ENCODE measurements at places on chromosomes 3 and 15.

DNA sequence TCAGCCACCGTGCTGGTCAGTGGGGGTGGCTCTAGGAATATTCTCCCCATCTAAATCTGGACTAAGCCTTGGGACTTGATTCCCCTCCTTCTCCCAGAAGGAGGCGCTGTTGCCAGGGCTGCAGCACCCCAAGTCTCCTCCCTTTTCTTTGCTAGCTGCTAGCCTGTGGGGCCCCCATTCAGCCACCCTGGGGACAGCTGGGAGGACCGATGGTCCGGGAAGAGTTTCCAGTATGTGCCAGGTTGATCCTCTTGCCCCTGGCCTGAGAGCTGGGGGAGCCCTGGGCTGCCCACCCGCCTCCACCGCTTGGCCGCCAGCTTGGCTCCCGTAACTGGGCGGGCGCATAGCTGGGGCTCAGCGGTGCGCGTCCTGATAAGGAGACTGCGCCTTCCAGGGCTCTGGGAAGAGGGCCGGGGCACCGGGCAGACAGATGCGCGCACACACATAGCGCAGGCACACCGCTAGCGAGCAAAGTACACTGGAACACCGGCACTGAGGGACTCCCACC is 4.2 kb downstream of the SMAD6 start:
- DNase-seq = no peak

- no peak for DNase-seq
Observed at GRCh38 chr3:30400926-30401325, 205.5 kb upstream of the TGFBR2 start.

- no peak for DNase-seq
Observed at GRCh38 chr3:112761062-112761638, 85.5 kb downstream of the CD200R1L start.

- DNase-seq = no peak
Observed at GRCh38 chr3:16239086-16239770, 25.5 kb downstream of the DPH3 start.

GRCh38 chr3:194633349-194634004 is at the start of gene TMEM44:
Gene TMEM44 (minus strand): TSS chr3:194633419. CDS start chr3:194633215, 204 bp downstream.
- peak; percentile 88 for DNase-seq

DNA sequence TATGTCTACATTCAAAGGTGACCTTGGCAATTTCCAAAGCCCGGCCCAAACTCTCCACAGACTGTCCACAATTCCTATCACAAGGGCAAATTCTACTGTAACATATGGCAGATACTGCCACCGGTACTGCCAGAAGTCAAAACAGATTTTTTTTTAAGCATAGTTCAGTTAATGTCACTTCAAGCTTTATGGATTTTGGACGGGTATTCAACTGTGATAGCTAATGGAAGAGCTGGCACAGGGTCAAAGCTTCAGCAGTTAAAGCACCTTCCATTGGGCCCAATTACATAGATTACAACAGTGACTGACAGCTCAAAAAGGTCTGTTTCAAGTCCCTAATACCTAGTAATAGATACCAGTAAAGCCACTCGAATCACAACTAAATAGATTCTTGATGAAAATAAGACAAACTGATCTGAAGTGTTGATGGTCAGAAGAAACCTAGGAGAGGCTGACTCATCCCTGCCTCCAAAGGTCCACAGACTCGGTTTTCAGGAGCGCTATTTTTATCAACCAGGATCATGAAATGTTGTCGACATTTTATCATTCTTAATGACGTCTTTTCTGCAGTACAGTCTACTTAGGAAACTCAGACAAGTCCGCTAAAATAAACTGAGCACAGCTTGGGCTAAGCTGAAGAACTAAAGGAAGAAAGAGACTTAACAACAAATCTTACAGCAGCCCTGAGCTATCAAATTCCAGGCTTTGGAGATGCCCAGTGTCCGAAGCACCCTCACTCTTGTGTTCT is 38.7 kb downstream of the ANXA2 start:
- DNase-seq = no peak

GRCh38 chr3:192080336-192080735 is 619.4 kb downstream of the PYDC2 start:
- no peak for DNase-seq

GRCh38 chr3:185696039-185696438 is 109.9 kb downstream of the SENP2 start:
- no peak for DNase-seq

- DNase-seq = no peak
Observed at GRCh38 chr3:38560996-38561717, 65.0 kb downstream of the EXOG start.

- DNase-seq = no peak
Observed at GRCh38 chr3:17129556-17129955, 244.8 kb downstream of the PLCL2 start.

DNA sequence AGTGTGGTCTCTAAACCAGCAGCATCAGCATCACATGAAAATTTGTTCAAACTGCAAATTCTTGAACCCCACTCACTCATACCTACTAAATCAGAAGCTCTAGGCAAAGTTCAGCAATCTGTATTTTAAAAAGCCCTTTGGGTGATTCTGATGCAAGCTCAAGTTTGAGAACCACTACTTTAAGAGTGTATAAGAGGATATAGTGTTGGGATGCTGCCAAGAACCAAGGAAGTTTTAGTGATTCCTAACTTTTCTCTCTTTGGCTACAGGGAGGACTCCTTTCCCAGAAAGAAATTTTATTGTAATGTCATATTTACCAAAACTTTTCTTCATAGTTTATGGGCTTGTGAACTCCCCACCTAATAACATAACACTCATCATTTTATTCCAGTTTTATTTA is 422.2 kb downstream of the TBC1D5 start:
- DNase-seq = no peak

DNA sequence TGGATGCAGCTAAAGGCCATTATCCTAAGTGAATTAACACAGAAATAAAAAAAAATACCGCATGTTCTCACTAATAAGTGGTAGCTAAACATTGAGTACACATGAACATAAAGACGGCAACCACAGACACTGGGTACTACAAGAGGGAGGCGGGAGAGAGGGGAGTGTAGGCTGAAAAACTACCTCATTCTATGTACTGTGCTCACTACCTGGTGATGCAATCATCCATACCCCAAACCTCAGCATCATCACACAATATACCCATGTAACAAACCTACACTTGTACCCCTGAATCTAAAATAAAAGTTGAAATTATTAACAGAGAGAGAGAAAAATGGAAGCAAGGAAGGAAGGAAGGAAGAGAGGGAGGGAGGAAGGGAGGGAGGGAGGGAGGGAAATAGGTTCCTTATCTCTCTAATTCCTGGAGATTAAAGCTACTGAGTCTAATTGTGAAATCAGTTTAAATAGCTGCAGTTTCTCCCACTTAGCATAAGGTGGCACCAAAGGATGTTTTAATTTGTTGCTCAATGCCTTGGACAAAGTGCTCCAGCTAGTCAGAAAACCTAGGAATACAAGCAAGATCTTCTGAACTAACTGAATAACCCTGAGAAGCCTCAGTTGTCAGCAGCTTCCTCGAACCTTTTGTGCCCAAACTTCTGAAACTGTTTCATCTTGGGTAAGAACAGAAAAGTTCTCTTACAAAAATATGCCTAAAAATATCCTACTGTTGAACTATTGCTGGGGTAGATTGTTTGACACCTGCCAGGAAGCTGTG is 79.4 kb upstream of the ATP11B start:
- peak; percentile 77 for DNase-seq

DNA sequence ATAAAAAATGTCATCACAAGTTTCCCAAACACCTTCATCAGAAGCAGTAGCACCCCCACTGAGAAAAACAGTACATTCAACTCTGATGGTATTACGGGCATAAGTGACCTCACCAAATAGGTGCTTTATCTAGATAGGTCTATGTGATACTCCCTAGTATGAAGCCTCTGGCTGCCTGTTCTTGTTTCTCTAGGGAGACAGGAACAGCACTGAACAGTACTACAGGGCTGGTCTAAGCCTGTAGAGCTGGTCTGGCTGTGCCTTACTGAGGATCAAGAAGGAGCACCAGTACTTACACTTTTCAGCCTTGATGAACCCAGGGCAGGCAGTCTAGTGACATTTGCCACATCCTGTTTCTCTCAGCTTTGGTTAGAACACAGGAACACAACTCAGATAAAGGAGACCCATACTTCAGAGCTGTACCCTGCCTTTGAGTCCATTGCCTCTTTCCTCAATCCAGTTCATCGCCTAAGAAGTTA is 35.9 kb downstream of the OXNAD1 start:
- DNase-seq = peak; percentile 33

- DNase-seq = no peak
Observed at GRCh38 chr15:73888224-73889041, 15.1 kb downstream of the TBC1D21 start.

DNA sequence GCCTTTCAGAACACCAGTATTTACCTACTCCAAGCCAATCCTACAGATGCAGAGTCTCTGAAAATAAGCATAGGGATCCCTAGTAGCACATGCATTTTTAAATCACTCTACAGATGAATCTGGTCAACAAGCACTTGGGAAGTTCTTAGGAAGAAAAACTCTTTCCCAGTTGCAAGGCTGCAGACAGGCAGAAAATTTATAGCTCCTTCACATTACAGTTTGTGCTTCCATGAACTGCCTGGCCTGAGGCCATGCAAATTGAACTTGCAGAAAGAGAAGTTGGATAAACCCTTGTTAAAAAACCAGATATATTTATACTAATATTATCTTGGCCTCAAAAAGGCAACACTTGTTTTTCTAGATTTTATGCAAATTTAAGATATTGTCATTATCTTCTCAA is 256.9 kb downstream of the EPHA3 start:
- no peak for DNase-seq

DNA sequence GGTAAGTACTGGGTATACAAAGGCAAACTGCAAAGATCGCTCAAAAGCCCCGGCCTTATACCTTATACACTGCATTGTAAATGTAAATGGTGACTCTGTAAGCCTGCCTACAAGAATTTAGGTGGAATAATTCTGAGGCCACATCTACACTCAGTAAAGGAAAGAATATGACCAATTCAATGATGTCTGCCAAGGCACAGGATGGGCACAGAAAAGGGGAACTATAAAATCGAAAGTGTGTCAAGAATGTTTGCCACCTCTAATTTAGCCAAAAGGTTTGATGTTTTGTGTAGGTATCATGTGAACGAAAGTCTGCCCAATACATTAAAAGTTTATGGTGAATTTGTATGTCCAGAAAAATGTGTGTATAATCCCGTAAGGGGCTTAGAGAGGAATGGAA is 96.1 kb downstream of the FOXP1 start:
- peak; percentile 37 for DNase-seq

DNA sequence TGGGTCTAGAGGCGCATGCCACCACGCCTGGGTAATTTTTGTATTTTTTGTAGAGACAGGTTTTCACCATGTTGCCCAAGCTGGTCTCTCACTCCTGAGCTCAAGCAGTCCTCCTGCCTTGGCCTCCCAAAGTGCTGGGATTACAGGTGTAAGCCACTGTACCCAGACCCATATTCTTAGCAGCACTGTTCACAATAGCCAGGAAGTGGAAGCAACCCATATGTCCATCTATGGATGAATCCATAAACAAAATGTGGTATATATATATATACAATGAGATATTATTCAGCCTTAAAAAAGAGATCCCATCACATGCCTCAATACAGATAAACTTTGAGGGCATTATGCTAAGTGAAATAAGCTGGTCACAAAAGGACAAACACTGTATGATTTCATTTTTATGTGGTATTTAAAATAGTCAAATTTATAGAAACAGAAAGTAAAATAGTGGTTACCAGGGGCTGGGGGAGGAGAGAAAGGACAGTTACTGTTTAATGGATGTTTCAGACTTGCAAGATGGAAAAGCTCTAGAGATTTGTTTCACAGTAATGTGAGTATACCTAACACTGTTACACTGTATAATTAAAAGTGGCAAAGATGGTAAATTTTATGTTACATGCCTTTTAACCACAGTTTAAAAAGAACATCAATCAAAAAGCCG is 35.7 kb upstream of the GRAMD1C start:
- no peak for DNase-seq

DNA sequence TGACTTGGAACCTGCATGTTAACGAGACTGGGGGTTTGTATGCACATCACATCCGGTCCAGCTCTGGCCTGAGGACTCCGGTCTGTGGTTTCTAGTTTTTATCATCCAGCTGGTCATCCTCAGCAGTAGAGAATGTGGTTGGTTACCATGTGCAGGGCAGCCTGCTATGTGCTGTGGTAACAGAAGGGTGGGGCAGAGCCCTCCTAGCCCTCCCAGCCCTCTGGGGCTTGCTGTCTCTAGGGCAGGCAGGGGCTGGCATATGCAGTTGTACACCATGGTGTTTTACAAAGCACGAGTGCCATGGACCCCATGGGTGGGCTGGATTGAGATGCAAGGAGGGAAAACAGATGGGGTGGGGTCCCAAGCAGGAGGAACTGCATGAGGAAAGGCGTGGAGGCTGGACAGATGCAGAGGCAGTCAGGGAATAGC is 70.2 kb downstream of the APBA2 start:
- DNase-seq = no peak

GRCh38 chr3:197023241-197023997 is 6.2 kb downstream of the MELTF start:
- peak; percentile 5 for DNase-seq

- peak; percentile 25 for DNase-seq
Observed at GRCh38 chr3:132342610-132343009, 25.4 kb downstream of the ACP3 start.

- DNase-seq = no peak
Observed at GRCh38 chr15:62756326-62756994, 286.1 kb upstream of the TPM1 start.

GRCh38 chr15:41798607-41799487 is 24.6 kb downstream of the MAPKBP1 start:
- DNase-seq = no peak

GRCh38 chr3:110938629-110939028 is 133.0 kb upstream of the NECTIN3 start:
- DNase-seq = no peak

GRCh38 chr3:159455741-159456181 is 532.9 kb upstream of the IL12A start:
- DNase-seq = no peak

DNA sequence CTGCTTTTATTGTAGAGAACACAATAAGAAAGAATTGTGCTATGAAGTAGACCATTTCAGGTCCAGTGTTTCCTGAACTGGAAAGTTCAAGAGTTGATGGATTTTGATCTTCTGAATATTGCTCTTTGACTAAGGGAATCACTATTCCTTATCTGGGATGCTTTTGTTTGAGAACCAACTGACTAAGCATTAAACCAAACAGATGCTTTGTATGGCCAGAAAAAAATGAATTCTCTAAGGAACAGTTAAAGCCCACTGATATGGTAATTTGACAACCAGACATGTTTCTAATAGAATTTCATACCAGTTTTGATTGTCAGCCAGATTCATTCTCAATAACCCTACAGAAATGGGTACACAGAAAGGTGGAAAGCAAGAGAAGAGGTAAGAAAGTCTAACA is 67.5 kb upstream of the CADPS start:
- DNase-seq = no peak

GRCh38 chr15:90086868-90087268 is 15.4 kb downstream of the IDH2 start:
- DNase-seq = peak; percentile 77

- no peak for DNase-seq
Observed at GRCh38 chr15:68638953-68639515, 60.2 kb downstream of the CORO2B start.

- DNase-seq = no peak
Observed at GRCh38 chr15:79130535-79131130, 40.1 kb upstream of the RASGRF1 start.

All from Kasumi-1 (cell line).